Progenitor cell of endocrine pancreas (in vitro differentiated cells): ENCODE measurements at places on chromosomes 5 and 9.

GRCh38 chr5:174398171-174398570, 326.2 kb upstream of the MSX2 start:
- no peak for DNase-seq

- DNase-seq, result no peak
Measured at GRCh38 chr5:55594671-55595070, 59.9 kb upstream of the PLPP1 start.

DNA sequence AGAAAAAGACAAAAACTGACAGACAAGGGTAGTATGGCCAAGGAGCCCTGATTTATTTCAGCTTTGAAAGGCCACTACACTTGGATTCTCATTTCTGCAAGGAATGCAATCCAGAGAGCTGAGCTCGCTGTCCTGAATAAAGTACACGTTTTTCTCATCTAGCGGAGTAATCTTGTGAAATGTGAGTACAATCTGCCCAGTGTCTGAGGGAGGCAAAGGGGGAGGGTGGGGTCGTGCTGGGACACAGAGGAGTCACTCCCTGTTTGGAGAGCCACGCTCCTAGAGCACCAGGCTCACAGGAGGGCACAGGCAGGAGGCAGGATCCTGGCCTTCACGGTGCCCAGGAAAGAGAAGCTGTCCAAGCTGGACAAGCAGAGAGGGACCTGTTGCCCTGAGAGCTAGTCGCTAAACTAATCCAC, 51.0 kb upstream of the IFNK start:
- DNase-seq, result no peak

- DNase-seq, result no peak
Measured at GRCh38 chr5:285991-286557, 14.6 kb downstream of the PDCD6 start.

DNA sequence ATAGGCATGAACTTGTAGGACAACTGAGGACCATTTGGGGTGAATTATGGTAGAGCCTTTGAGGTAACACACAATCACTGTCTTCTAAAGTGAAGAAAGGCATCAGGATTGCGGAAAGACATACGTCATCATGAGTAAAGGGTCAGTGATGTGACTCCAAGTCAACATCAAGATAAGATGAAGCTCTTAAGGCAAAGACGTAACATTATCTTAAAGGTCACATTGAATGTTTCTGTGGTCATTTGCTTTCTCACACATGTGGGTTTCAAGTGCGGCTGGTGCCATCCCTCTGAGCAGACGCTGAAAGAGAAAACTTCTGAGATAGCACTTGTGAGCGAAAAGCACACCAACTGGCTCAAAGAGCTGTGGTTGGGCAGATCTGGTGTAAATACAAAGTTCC, 63.3 kb upstream of the GRAMD2B start:
- DNase-seq, result no peak

DNA sequence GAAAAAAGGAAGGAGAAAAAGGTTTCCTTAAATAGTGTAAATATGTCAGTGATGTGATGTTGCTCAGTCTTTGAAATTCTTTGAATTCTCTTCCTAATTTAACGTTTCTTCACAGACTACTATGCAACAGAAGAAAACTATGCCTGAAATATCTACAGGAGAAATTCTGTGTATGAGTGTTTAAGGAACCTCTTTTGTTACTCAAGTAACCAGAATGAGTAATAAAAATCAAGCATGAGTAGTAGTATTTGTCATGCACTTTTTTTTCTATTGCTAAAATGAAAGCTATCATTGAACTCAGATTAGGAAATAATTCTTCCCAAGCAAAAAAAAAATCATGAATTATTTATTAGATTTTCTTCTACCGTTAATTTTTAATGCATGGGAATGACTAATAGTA, 20.3 kb upstream of the THG1L start:
- no peak for DNase-seq

DNA sequence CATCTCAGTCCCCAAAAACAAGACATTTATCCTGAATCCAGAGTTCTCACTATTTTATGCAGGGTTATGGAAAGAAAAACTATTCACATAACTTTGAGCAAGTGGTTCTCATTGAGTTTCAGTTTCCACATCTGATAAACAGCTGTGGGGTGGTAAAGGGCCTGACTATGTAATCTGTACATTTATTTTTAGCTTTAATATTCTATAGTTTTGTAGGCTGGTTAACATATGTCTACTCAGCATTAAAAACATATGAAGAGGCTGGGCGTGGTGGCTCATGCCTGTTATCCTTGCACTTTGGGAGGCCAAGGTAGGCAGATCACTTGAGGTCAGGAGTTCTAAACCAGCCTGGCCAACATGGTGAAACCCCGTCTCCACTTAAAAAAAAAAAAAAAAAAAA, 301.5 kb upstream of the CCNG1 start:
- no peak for DNase-seq

- DNase-seq, result no peak
Measured at GRCh38 chr5:132176987-132177386, 50.7 kb downstream of the P4HA2 start.

- no peak for DNase-seq
Measured at GRCh38 chr9:130583271-130583670, 3.9 kb downstream of the FUBP3 start.

GRCh38 chr9:133163504-133164172, at the start of gene GBGT1:
GBGT1 (minus strand) TSS chr9:133163914; CDS start chr9:133162412, 1,502 bp downstream.
- peak; percentile 34 for DNase-seq

- DNase-seq, result no peak
Measured at GRCh38 chr5:45334939-45335338, 361.2 kb downstream of the HCN1 start.

GRCh38 chr5:151717416-151717815, 30.7 kb upstream of the SPARC start:
- no peak for DNase-seq

DNA sequence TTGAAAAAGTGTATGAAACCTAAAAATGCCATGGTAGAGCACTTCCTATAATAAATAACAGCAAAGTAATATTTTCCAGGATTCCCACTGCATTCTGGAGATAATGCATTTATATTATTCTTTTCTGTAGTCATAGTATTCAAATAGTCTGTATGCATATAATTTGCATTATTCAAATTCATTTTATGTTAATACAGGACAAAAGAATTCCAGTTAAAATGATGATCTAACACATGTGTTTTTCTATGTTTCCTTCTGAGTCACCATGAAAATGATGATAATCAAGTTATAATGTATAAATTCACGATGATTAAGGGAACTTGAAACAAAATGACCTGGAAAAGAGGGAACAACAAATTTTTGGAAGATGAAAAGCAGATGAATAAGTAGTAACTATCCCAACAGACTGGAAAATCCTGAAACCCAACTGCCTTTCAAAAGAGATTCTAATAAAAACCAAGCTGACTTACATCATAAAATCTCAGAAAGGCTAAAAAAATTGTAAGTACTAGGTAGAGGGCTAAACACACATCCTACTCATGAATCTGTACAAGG, 358.6 kb upstream of the PAPPA start:
- DNase-seq, result no peak

DNA sequence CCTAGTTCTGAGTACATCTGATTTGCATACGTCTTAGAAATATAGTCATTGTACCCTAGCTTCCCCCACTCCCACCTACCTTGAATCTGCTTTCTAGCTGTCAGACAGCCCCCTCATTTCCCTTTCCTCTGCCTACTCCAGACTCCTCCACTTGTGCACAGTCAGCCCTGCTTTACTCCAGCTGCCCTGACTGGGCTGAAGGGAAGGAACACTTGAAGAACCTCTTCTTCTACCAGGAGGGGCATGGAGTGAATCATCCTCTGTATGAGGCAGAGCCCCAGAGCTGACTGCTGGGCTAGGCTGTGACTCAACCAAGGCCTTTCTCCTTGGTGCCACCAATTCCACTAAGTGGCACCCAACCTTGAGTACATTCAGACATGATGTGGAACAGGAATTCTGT, 18.1 kb upstream of the ZFR start:
- DNase-seq, result no peak

DNA sequence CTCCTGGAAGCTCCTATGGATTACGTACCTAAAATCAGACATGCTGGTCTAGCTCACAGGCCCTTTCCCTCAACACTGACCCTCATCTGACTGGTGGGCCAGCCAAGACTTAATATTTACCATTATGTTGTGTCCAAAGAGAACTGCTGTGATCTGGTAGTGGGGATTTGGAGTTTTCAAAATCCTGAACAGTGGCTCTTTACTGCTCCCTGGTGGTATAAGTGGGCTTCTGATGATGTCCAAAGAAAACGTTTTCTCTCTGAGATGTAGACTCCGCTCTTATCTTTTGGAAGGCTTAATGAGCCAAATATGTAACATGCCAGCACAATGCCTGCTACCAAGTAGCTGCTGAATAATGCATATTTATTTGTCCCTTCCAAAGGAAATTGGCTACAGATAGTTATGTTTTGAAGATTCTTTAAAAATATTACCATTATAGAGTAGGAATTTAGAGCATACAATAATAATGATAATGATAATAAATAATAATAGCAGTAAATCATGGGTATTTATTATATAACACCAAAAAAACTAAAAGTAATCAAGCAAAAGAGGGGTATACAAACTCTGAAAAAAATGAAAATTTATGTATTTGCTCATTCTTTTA, 406.6 kb upstream of the TNC start:
- DNase-seq, result no peak

- no peak for DNase-seq
Measured at GRCh38 chr5:45507178-45507577, 189.0 kb downstream of the HCN1 start.

GRCh38 chr9:91182429-91183225, 179.1 kb downstream of the AUH start:
- DNase-seq, result no peak

GRCh38 chr5:103490030-103490739, 72.4 kb downstream of the NUDT12 start:
- DNase-seq, result no peak

DNA sequence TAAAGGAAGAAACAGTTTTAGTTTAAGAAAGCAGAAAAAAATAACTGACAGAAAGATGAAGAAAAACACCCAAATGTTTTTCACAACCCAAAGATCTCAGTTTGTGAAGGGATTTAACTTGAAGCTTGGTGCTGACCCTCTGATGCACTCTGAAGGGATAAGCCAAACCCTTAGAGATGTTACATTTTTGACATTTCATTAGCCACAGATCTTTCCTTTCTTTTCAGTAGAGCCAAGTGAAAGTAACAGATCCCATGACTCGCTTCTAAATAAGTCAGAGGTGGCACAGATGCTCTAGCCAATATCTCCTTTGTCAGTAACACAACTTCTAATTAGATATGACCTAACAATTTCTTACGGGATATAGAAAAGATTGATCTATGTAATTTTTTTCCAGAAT, 394.5 kb upstream of the EDIL3 start:
- DNase-seq, result no peak

- DNase-seq, result no peak
Measured at GRCh38 chr9:136206602-136207275, 1.8 kb upstream of the LHX3 start.

DNA sequence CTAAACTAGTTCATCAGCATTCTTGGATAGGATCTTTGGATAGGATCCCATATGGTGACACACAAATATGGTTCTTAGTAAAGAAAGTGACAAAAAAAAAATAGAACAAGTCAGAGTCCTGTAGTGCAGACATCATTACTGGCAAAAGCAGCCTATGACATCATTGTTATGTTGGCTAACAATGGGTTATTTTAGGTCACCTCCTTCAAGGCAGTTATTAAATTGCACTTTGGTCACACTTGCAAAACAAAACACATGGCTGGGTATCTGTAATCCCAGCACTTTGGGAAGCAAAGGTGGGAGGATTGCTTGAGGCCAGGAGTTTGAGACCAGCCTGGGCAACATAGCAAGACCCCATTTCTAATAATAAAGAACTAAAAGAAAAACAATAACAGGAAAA, 185.9 kb downstream of the KIAA0825 start:
- no peak for DNase-seq

GRCh38 chr9:137953683-137954438, 76.3 kb downstream of the CACNA1B start:
- DNase-seq, result no peak
